NCI-H187 (cell line): ENCODE measurements at places on chromosomes 11 and 22.
A peak's percentile ranks its signal among the peaks of the same experiment; 100 is the strongest.

DNA sequence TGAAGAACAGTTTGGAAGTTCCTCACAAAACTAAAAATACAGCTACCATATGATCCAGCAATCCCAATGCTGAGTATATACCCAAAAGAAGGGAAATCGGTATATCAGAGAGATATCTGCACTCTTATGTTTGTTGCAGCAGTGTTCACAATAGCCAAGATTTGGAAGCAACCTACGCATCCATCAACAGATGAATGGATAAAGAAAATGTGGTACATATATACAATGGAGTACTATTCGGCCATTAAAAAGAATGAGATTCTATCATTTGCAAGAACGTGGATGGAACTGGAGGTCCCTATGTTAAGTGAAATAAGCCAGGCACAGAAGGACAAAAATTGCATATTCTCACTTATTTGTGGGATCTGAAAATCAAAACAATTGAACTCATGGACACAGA, 46.5 kb downstream of the XRRA1 start:
- no peak for DNase-seq

- no peak for DNase-seq
These were observed 11.0 kb downstream of the CSTPP1 start for GRCh38 chr11:46947399-46948077.

DNA sequence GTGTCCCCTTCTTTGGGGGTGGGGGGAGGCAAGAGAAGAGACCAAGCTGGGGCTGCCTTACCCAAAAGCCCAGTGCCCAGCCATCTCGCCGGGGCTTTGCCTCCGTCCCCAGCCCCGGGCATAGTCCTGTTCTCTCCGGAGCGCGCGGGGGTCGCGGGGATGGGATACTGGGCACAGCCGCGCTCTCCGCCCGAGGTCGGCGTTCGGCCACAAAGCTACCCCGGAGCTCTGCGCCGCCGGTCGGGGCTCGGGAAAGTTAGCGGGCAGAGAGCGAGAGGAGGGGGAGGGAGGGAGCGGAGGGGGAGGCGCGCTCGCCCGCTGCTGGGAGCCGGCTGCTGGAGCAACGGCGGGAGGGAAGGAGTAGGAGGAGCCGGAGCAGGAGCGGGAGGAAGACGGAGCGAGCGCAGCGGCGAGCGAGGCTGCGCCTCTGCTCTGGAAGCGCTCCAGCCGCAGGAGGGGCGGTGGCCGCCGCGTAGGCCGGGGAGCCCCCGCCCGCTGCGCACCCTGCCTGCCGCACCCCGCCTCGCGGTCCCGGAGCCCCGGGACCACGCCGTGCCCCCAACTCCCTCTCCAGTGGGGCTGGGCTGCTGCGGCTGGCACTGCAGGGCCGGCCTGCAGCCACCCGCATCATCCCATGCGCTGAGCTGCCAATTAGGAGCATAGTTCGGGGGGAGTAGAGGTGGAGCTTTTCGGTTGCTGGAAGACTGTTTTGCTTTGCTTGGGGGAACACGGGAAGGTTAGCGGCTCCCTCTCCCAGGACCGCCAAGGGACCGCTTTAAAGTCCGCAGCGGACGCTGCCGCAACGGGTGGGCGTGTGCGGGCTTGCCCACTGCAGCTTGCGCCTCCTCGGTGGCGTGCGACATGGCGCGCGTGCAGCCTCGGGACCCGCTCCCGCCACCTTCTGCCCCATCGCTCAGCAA, at the start of gene SCN4B:
TSS of gene SCN4B (minus strand) at position 272 of the 920 bp plus-strand sequence. CDS start at position 122, 150 bp downstream.
- no peak for DNase-seq

GRCh38 chr11:78727816-78728215, 153.2 kb upstream of the NARS2 start:
- no peak for DNase-seq

- DNase-seq: no peak
These were observed at the start of gene MRGPRG for GRCh38 chr11:3218483-3219280. MRGPRG (minus strand) TSS chr11:3218813; CDS start chr11:3218813, 0 bp downstream.

- no peak for DNase-seq
These were observed 38.2 kb downstream of the TXN2 start for GRCh38 chr22:36443198-36443770.

DNA sequence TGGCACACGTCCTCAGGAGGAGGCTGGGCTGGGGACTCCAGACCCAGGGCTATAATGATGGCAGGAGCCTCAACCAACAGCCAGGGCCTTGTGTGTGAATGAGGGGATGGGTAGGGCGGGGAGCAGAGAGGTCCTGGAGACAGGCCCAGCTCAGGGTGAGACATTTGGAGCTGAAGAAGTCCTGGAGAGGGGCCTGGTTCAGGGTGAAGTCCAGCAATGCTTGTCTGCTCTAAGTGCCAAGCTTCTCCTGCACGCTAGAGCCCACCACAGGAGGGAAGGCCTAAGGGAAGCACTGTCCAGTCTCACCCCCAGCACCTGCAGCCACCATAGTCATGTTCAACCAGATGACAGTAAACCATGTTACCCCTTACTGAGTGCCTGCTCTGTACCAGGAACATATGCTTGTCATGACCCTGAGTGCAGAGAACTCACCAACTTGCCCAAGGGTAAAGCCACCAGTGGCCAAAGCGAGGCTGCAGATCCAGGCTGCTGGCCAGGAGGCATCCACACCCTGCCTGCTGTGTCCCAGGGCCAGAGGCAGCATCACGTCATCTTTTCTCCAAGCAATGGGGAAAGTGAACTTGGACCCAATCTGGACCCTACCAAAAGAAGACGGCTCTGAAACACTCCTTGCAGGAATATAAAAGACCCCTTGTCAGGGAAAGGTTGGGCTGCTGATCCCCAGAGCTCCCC, 24.0 kb downstream of the LMO1 start:
- no peak for DNase-seq

GRCh38 chr22:44383064-44383575, 70.4 kb upstream of the SHISAL1 start:
- no peak for DNase-seq

GRCh38 chr11:119229741-119230140, 23.6 kb downstream of the CBL start:
- DNase-seq: no peak

- DNase-seq: no peak
These were observed 455.1 kb upstream of the ARHGAP42 start for GRCh38 chr11:100232006-100232405.

- no peak for DNase-seq
These were observed 90.9 kb downstream of the EXT2 start for GRCh38 chr11:44186321-44186930.

DNA sequence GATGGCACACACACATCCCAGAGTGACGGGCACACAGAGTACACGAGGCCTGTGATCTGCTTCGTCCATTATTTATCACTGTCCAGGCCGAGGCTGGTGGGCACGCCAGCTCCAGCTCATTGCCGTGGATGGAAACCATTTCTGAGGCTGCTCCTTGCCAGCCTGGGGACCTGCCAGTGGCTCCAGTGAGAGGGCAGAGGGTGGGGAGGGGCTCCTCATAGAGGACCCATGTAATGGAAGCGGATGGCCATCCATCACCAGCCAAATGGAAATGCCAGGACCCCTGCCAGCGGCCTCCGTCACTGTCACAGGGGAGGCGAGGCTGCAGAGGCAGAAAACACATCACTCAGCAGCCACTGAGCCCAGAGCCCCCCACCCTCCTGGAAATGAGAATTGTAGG, 35.7 kb downstream of the TP53I11 start:
- no peak for DNase-seq

DNA sequence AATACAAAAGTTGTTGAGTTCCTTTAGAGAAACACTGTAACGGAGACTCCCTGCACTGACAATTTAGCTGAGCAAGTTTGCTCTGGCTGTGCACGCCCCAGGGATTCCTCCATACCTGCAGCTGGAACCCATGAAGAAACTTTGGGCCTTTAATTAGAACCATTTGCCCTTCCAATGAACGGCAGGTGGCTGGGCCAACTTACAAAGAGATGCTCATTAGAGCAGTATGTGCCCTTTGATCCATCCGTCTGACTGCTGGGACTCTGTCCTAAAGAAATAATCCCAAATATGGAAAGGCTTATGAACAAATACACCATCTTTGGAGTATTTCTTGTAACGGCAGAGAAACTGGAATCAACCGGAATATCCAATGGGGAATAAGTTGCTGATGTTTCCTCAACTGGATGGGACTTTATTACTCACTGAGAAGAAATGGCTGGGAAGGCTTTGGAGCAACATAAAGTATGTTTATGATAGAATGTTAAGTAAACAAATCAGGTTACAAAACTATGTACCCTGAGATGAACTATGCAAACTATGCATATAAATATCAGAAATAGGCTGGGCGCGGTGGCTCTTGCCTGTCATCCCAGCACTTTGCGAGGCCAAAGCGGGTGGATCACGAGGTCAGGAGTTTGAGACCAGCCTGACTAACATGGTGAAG, 24.4 kb upstream of the FBLN1 start:
- no peak for DNase-seq

GRCh38 chr11:117792992-117793391, 4.0 kb downstream of the DSCAML1 start:
- DNase-seq: no peak

- DNase-seq: no peak
These were observed 5.9 kb downstream of the EFEMP2 start for GRCh38 chr11:65866509-65867283.

DNA sequence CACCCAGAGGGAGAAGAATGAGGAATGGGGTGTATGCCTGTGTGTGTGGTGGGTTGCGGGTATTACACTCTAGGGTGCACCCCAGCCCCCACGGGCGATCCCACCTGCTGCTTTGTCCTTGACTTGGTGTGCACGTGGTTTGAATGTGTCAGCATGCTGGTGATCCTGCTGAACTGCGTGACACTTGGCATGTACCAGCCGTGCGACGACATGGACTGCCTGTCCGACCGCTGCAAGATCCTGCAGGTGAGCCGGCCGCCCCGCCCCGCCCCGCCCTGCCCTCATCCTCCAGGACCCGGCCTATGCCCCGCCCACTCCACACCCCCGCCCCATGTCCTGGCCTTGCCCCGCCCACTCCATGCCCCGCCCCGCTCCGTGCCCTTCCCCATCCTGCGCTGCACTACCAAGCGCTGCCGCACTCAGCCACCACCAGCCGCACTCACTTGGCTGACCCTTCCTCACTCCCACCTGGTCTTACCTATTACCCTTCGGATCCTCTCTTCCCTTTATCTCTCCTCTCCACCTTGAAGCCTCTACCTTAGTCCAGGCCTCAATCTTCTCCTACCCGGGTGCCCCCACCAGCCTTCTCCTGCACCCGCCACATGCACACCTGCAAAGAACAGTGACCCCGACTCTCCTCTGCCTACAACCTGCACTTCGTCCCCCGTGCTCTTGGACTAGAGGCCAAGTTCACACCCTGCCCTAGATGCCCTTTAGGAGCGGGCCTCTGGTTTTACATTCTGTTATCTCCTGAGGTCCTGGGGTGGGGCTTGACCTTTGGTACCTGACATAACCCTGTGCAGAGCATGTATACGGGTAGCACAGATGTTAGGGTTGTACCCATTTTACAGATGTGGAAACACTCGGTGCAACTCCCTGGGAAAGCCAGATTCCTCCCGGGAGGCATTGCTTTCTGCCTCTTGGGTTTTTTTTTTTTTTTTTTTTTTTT, 27.7 kb downstream of the CACNA1I start:
- DNase-seq: peak; percentile 8

- no peak for DNase-seq
These were observed 13.8 kb downstream of the TRIOBP start for GRCh38 chr22:37710675-37711074.

DNA sequence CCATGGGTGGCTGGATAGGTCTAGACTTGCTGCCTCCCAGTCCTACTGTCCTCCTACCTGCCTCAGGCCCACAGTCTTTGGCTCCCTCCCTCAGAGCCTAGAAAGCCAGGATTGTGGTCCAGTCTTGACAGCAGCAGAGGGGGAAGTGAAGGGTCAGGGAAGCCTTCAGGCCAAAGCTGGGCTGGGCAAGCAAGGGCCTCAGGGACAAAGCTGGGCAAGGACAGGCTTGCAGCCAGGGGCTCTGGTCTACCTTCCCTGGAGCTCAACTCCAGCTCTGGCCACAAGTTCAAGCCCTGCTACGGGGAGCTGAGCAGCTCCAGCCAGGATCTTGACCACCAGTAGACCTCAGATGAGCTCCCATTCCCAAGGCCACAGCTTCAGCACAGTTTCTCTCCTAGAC, 14.9 kb downstream of the LMO1 start:
- DNase-seq: no peak

- DNase-seq: peak; percentile 5
These were observed 299.8 kb upstream of the SYN3 start for GRCh38 chr22:33357981-33358399.

DNA sequence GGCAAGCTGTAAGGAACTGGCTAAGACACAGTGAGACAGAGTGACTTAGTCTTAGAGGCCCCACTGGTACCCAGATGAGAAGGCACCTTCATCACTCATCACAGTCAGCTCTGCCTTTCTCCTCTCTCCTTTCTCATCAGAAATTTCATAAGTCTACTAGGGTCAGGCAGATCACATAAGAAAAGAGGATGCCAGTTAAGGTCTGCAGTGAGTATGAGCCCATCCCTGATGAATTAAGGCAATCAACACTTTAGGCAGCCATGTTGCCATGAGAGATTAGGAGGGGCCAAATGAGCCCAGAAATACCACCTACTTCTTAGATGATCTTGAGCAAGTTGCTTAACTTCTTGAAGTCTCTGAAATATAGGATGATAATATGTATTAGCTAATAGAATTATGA, 11.9 kb upstream of the HBE1 start:
- no peak for DNase-seq

DNA sequence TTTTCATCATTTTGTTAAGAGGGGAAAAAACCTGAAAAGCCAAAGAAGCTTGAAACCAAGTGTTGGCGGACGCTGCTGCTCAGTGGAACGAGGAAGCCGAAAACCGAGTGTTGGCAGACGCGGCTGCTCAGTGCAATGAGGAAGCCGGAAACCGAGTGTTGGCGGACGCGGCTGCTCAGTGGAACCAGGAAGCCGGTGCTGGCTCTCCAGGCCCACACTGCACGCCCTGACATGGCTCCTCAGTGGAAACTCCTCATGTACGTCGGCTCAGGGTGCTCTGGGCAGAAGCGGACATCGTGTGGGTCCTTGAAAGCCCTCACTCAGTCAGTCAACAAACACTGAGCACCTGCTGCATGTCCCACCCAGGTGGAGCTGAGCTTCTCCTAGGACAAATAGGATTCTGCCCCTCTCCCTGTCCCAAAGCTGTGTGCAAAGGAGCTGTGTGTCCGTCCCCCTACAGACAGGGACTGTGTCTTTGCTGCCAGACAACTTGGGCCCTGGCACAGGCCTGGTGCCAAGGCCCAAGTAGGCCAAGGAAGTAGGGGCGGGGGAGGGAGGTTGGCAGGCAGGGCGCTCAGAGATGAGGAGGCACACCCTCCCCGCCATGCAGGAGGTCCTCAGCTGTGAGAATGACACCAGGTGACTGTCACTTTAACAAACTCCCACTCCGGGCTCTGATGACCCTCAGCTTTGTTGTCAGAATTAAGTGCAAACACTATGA, 37.3 kb downstream of the PHF21B start:
- DNase-seq: no peak
